ENCODE measurements at places on chromosomes 2 and 18.

DNA sequence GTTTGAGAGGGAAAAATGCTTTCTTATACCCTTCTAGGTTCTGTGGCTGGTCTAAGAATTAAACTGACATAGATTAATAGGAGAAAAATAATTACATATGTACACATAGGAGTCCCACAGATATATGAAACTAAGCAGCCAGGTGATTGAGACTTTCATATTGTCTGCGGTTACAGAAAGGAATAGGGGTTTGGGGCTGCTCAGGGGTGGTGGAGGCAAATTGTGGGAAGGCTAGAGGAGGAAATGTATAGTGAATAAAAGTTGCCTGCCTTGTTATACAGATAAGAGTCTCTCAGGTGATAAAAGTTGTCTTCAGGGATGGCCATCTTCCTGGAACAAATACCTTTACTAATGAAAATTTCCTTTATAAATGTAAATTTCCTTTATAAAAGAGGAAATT lies 28.6 kb downstream of the MDH1 start:
- no peak for DNase-seq

DNA sequence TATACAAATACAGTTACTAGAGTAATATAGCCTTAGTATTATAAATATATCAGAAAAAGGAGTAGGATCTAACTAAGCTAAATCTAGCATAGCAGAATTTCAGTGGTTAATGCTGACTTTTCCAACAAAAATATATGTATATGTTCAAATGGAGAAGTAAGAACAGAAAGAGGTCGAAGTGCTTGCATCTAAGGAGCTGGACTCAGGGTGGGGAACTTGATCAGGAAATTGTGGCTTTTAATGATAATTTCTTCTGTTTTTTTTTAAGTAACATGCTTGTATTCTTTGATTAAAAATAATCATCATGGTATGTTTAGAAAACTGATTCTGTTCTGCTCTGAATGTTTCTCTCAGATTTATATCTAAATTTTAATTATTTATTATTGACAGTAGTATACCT lies 327.1 kb downstream of the GALNT13 start:
- DNase-seq = no peak

DNA sequence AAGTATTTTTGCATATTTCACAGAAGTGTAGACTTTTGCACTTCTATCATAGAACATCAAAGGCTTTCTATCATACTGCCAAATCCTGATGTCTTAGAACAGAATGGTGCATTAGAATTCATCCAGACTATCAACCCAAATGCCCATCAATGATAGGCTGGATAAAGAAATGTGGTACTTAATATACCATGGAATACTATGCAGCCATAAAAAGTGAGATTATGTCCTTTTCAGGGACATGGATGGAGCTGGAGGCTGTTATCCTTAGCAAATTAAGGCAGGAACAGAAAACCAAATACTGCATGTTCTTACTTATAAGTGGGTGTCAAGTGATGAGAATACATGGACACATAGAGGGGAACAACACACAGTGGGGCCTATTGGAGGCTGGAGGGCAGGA lies 150.2 kb downstream of the PHLPP1 start:
- DNase-seq = no peak

- no peak for DNase-seq
Observed at GRCh38 chr2:176789751-176790150, 422.8 kb upstream of the HNRNPA3 start.

DNA sequence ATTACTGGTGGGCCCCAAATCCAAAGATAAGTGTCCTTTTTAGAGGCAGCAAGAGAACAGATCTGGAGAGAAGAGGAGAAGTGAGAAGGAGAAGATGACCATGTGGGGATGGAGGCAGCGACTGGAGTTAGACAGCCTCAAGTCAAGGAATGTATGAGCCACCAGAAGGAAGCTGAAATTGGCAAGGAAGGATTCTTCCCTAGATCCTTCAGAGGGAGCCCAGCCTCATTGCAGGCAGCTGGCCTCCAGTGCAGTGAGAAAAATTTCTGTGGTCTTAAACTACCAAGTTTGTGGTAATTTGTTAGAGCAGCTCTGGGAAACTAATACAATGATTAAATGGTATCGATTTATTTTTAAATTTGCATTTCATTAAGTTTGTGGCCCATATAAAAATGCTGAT lies 167.9 kb downstream of the NCKAP5 start:
- no peak for DNase-seq

DNA sequence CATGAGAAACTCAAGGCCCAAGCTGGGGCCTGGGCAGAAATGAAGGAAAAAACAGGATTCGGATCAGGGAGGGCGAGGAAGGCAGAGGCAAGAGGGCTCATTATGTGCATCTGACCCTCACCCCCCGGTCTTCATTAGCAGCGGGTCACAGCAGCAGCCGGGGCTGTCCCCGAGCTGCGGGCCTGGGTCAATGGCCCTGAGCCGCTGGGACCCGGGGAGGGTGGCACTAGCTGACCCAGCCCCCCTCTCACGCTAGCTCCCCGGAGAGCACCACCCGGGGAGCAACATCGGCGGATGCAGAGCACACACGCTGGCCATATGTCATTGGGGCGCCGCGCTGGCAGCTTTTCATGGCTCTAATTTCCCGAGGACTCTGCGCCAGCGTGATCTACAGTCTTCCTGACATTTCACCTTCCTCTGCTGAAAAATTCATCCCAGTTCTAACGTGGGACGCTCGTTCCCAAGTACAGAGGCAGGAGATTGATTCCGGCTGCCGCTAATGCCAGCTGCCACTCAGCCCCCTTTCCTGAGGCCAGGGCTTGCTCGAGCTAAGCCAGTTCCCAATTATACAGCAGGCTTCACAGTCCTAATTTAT lies 63.7 kb downstream of the EIPR1 start:
- DNase-seq = no peak

DNA sequence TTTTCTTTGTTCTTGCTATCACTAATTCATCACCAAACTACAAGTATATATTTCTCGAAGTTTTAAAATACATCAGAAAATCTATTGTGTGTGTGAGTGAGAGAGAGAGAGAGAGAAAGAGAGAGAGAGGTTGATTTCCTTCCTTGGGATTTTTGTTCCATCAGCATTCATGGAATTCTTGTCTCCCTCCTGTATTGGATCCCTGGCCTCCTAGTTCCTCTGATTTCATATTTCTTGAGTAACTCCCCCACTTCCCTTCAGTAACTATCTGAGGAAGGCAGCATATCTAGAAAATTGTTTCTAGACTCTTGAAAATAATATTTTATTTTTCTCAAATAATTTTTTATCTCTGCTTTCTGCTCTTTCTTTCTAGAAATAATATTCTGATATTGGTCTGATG lies 13.3 kb upstream of the ACTR2 start:
- no peak for DNase-seq

GRCh38 chr18:26550998-26551694 lies 2.8 kb upstream of the KCTD1 start:
- DNase-seq = no peak
